ENCODE measurements at places on chromosomes 16 and 17.

DNA sequence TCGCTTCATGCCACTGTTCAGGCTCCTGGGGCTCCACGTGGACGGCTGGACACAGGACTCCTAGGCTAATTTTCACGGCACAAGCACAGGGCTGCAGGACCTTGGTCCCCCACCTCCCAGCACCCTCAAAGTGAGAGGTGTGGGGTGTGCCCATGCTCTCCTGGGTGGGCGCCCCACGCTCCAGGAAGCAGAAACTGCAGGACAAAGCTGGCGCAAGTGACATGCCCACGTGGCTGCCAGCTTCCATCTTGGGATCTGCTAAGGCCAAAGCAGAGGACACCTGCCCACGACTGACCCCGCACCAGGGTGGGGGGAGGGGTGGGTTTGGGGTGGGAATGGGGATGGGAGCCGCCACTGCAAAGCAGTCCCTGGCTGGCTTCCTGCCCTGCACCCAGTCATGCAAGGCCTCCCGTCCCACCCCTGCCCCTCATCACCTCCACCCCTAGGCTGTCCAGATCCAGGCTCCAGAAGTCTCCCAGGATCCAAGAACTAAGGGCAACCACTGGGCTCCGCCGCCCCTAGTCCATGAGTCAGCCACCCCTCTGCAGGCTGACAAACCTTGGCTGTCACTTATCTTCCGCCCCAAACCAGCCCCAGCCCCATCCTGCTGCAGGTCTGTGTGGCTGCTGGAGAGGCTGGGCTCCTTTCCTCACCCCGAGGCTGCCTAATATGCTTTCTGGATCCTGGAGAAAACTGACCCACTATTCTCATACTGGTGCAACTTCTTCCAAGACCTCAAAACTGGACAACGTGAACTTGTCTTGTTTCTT lies 11.1 kb downstream of the USP6 start:
- DNase-seq = no peak

- DNase-seq = no peak
These were observed 19.5 kb downstream of the TRAF4 start for GRCh38 chr17:28763137-28763799.

GRCh38 chr16:30350134-30350871 lies 4.8 kb downstream of the CD2BP2 start:
- no peak for DNase-seq

DNA sequence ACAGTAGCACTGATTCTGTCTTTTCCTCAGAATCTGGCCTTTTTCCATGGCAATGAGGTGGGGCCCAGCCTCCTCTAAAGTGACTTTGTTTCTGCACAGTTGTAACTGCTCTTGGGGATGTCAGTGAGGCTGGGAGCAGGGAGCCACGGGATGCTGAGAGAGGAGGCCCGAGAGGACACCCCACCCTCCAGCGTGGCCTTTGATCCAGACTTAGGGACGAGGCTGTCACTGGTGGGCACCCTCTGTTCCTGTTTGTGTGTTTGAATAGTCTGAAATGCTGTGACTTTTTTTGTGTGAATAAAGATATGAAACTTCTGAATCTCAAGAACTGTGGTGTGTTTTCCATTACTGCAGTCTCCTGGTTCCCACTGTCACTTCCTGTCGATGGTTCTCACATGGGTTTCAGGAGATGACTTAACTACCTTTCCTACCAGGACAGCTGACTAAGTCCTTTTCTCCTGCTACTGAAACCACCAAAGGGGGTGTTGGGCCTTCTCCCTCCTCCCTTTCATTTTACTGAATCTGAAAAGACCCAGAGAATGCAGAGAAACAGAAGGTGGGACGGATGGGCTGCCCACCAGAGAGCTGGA lies 18.6 kb downstream of the KCTD2 start:
- no peak for DNase-seq

DNA sequence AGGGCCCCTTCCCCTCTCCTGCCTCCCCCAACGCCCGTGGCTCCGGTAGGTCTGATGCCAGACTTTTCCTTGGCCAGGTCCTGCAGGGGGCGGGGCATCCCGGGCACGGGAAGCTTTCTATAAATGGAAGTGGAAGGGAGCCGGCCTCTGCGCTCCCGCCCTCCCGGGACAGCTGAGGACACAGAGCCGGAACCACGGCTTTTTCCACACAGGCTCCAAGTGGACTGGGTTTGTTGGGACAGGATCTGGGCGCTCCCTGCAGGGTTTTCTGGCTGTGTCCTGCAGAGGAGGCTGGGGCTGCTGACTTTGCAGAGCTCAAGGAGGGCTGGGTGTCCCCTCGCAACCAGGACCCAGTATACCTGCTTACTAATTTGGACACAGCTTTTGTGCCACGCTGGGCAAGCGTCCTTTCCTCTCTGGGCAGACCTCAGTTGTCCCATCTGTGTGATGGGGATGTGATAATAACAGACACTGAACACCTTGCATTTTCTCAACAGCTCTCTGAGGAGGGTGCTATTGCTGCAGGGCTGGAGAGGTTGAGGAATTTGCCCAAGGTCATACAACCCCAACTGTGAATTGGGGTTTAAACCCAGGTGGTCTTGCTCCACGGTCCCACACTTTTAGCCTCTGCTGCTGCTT lies 1.8 kb downstream of the TNS4 start:
- DNase-seq = peak; percentile 54

DNA sequence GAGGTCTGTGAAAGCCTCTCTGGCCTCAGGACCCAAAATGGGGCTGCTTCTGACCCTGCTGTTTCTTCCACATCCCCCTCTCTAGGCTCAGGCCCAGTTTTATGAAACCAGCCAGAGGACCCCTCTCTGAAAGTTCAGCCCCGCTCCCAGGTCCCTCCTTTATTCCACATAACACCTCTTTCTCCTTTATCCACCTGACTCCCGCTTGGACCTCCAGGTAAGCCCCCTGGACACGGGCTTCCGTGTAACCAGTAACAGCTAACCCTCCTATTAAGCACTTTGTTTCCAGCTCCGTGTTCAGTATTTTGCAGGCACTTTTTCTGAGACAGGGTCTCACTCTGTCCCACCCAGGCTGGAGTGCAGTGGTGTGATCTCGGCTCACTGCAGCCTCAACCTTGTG lies 37.4 kb downstream of the PSME3IP1 start:
- no peak for DNase-seq

GRCh38 chr17:28514561-28515002 lies 8.4 kb downstream of the FOXN1 start:
- DNase-seq = no peak

DNA sequence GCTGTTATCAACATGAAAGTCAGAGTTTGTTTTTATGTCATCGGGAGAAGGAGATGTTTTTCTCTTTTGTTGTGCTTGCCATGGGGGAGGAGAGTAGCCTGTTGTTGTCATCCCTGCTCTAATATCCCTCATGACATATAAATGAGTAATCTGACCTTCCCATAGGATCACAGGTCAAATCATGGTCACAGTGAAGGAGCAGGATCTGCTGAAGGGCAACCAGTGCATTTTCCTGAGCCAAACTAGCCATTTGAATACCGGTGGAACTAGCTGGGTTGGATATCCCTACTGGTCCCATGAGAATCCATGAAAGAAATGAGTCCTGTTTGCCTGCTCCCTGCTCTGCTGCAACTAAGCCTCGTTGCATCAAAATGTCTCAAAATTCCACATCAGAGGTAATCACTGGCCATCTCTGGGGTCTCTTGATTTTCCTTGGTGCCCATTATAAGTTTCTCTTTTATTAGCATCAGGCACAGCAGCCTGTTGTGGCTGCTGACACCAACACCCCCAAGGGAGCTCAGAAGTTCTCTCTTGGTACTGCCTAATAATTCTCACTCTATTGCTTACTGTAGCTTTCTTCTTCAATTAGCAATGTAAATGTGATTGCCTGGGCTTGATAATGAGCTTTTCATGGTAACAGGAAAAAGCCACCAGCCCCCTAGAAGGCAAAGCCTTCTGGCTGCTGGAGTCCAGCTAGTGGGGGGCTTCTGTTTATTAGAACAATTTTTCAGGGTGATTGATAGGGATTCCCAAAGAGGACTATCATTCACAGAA lies 211.4 kb upstream of the ERCC4 start:
- no peak for DNase-seq

DNA sequence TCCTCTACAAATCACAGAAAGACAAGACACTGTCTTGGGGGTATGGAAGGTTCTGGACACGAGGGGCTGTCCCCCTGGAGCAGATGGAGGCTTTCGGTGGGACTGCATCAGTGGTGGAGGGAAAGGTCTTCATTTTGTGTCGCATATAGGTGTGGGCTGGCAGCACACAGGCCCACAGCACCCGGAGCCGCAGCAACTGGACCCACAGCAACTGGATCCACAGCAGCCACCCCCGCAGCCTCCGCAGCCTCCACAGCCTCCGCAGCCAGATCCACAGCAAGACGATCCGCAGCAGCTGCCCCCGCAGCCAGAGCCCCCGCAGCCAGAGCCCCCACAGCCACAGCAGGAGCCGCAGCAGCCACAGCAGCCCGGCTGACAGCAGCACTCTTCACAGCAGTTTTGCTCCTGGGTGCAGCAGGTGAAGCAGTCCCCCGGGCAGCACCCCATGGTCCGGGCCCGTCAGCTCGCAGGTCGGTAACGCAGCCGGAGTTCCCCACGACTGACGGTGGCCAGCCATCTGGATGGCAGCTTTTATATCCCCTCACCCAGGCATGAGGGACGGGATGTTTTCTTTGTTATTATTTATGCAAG lies at the start of gene KRTAP17-1:
Gene KRTAP17-1 (minus strand): TSS at position 507 of the 591 bp plus-strand sequence. CDS start 60 bp downstream, at position 447.
- DNase-seq = no peak

GRCh38 chr17:1796800-1797199 lies 32.9 kb downstream of the SMYD4 start:
- no peak for DNase-seq

- no peak for DNase-seq
These were observed 39.3 kb downstream of the CIBAR2 start for GRCh38 chr16:85072947-85073346.

DNA sequence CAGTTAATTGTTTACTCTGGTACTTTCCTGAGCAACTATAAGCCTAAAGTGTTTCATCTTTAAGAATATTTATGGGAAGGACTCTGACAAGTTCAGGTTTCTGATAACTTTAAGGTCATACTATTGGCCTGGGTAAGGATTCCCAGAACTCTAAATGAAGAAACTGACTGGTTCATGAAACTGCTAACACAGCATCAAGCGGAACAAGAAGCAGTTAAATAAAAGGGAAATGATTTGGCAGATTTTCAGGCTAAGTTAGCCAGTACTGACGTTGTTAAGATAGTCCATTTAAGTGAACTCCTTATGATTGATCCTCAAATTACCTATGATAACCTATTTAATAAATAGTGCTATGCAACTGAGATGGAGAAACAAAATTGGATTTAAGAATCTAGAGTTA lies 101.6 kb upstream of the CES5A start:
- no peak for DNase-seq

GRCh38 chr16:73287859-73288405 lies 240.0 kb upstream of the ZFHX3 start:
- peak; percentile 49 for DNase-seq

- no peak for DNase-seq
These were observed 13.8 kb upstream of the CTCF start for GRCh38 chr16:67548265-67549126.

DNA sequence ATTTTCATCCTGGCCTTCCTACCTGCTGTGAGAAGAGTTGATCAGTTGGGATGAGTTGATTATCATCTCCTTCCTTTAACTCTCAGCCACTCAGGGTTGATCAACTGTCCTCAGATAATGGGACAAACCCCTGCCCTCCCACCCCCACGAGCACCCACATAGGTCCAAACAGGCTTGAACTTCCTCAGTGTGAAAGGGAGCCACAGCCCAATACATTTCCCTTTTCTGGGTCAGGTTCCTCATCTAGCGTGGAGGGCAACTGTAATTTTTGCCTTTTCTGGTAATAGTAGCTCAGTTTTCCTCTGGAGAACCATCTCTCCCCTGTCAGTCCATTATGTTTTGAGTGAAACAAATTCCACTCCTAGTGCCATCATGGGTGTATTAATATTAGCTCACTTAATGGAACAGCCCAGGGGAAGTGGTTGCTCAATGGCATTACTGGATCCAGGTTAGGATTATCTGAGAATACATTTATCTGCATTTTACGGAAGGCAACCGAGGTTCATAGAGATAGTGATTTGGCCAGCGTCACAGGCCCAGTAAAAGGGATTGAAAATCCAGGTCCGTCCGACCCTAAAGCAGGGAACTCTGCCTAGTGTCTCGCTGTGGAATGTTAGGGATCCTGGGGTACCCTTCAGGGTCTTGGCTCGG lies 476 bp upstream of the LPCAT2 start:
- no peak for DNase-seq

DNA sequence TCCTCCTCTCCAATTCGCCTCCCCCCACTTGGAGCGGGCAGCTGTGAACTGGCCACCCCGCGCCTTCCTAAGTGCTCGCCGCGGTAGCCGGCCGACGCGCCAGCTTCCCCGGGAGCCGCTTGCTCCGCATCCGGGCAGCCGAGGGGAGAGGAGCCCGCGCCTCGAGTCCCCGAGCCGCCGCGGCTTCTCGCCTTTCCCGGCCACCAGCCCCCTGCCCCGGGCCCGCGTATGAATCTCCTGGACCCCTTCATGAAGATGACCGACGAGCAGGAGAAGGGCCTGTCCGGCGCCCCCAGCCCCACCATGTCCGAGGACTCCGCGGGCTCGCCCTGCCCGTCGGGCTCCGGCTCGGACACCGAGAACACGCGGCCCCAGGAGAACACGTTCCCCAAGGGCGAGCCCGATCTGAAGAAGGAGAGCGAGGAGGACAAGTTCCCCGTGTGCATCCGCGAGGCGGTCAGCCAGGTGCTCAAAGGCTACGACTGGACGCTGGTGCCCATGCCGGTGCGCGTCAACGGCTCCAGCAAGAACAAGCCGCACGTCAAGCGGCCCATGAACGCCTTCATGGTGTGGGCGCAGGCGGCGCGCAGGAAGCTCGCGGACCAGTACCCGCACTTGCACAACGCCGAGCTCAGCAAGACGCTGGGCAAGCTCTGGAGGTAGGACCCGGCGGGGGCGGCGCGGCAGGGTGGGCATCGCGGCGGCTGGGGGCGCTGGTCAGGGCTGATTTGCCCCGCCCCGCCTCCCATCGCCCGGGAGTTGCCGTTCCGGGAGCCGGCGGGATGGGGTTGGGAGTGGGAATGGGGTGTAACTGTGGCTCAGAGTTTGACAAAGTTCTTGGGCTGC lies 567 bp downstream of the SOX9 start:
- DNase-seq = peak; percentile 89
